ENCODE measurements at places on chromosomes 4 and X.

DNA sequence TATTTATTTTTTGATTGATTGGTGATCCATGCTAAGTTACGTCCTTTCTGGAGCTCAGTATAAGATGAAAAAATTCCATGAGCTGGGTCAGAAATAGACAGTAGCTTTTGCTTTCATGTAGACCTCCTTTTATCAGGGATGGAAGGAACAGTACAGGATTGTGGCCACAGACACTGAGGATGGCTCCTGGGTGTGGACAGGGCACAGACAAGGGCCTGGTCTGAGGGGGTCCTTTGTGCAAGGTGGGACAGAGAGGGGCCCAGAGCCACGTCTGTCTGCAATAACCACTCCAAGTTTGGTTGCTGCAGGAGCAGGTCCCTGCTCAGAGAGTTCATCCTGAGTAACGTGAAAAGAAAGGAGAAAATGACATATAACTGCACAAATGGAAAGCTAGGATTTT lies 127.1 kb downstream of the ENPP6 start:
- DNase-seq, result no peak

DNA sequence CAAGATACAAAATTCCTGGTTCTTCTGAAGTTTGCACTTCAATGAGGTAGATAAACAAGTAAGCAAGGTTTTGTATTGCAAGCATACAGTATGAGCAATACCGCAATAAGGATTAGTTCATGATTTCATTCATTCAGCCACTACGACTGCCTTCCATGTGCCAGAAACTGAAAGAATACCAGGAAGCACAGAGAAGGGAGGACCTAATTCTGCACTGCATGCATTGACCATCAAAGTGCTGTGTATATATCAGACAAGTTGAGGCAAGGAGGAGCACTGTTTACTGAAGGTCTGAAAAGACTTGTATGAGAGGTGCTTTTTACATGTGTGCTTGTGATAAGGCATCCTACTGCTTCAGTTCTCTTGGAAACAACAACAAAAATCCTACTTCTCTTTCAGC lies 40.9 kb upstream of the GPM6B start:
- DNase-seq, result no peak

GRCh38 chr4:1459722-1460511 lies 53.7 kb upstream of the NKX1-1 start:
- DNase-seq, result no peak

DNA sequence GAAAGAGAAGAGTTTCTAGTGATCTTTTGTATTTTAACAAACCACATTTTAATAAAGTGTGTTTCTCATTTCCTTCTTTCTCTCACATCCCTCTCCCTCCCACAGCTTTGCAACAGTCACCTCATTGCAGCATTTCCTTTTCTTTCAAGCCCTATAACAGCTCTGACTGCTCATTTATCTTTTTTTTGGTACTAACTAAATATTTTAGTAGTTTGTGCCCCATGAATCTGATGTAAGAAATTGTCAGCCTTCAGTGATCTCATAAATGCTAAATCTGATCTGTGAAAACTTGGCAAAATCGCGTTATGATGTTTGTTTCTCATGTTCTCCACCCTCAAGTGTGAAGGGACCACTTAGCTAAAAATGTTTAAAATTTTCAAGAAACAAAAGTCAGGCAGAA lies 258.5 kb upstream of the SLIT2 start:
- no peak for DNase-seq

All from HuH-7.5 (cell line).